CD4-positive, alpha-beta T cell treated with Interferon alpha-2 for 1 hour (primary cell): ENCODE measurements at places on chromosomes 6 and 20.

DNA sequence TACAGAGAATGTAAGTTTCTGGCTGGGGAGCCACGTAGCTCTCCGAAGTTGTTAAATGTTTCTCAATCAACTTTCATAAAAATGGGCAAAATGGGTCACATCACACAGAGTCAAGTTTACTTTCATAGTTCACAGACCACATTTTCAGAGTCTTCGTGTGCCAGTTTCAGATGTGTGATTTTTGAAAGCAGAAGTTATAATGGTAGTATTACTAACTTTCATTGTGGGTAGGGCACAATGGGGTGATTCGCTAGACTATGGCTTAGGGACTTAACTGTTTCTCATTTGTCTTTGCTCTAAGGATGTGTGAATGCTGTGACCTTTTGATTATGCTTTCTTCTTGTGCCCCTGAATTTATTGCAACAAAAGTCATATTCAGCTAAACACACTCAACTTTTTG is 109.0 kb upstream of the SUPT3H start:
- DNase-seq: no peak

- no peak for DNase-seq
Measured at GRCh38 chr20:62266851-62267250, 28.5 kb downstream of the OSBPL2 start.

DNA sequence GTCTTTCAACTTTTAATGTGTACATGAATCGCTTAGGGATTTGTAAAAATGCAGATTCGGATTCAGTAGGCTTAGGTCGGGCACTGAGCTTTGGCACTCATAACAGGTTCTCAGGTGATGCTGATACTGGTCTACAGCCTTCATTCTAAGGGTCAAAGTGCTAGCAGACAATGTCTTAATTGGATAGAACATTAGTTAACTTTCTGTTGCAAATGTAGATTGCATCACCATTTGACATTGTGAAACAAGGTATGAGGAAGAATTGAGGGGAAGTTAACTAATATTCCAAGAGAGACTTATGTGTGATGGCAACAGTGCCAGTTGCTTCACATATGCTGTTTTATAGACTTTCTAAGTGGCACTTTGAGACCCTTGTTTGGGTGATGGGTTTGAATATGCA is 86.9 kb downstream of the MLIP start:
- DNase-seq: no peak

DNA sequence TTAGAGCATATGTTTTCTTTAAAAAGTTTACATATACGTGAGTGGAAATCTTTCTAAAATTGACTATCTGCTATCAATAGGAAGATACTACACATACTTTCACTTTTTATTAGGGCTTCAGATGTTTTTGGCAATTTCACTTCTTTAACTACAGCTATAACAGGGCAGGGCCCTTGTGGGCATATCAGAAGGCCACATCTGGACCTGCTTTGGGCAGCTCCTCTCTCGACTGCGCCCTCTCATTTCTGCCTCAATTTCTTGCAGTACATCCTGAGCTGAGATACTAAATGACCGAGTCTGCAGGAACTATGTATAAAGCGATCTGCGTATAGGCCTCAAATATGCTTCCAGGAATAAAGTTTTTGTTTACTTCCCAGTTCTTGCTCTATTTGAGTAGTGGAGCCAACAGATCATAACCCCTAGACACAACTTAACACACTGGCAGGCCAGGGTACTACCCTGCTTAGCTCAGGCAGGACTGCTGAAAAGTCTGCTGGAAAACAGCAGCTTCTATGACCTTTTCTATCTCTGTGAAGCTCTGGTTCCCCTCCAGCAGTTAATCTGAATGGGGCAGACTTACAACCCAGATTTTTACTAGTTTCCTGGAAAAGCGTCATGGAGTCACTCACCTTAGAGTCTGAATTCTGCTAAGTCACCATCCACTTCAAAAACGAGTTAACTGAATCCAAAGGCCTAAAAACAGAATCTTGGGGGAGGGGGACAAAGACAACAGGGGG is 12.7 kb downstream of the GCLC start:
- DNase-seq: no peak
